Lung (tissue), 17 donors: ENCODE measurements at places on chromosomes 11 and 22. TPM values are rescaled to one million over a fixed set of nuclear protein-coding genes. Genes with fewer than 3 reads are reported as not detected.

Gene CDHR5
- total RNA-seq: not detected

GRCh38 chr11:87463486-87464102, 425.9 kb downstream of the TMEM135 start:
- no peaks in the 10 kb centered on the region for H3K27me3 ChIP-seq
- H3K4me3 ChIP-seq: no peak overlapping the region
- no peaks in the 10 kb centered on the region for H3K36me3 ChIP-seq
- H3K27ac ChIP-seq: no peak overlapping the region
- DNase-seq: peak; percentile 50

GRCh38 chr11:8068605-8069221, 12.3 kb upstream of the TUB start:
- no peaks in the 10 kb centered on the region for H3K36me3 ChIP-seq
- H3K4me3 ChIP-seq: no peak overlapping the region
- H3K27me3 ChIP-seq: no peaks in the 10 kb centered on the region
- peak; percentile 82 for DNase-seq

DNA sequence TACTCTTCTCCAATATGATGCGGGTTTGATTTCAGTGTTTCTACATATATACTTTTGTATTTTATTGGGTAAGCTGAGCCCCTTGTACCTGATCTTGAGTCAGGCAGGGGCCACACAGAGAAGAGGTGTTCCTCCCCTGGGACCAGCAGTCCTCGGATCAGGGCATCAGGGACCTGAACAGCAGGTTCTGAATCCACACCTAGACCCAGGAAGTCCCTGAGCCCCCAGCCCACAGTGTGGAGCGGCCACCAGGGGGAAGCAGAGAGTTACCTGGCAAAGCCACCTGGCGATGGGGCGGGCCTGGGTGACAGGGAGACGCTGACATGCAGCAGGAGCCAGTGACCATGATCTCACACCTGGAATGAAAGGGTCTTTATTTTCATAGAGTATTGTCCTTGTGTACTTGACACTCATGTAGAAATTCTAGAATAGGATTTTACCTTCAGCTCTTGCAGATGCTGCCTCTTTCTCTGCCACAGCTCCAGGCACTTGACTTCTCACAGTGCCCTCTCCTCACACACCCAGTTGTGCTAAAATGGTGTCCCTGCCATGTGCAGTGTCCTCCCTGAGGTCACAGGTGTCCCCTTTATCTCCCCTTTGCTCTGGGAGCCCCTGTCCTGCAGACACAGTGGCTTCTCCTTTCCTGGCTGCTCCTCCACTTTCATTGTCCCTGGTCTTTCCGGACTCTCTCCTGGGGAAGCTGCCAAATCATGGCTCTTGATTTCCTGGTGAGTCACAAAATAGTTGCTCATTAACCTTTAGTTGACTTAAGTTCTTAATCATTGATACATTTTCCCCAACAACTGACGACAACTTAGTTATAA, 48.5 kb downstream of the GGTLC2 start:
- H3K36me3 ChIP-seq: no peaks in the 10 kb centered on the region
- no peak overlapping the region for H3K27ac ChIP-seq
- peak; percentile 70 for DNase-seq
- no peaks in the 10 kb centered on the region for H3K4me1 ChIP-seq

- no peak overlapping the region for H3K27ac ChIP-seq
- DNase-seq: no peak
- H3K4me1 ChIP-seq: no peaks in the 10 kb centered on the region
- no peaks in the 10 kb centered on the region for H3K27me3 ChIP-seq
Observed at GRCh38 chr11:100910808-100911207, 218.8 kb downstream of the PGR start.

GRCh38 chr11:22957786-22958185, 97.5 kb upstream of the CCDC179 start:
- no peaks in the 10 kb centered on the region for H3K36me3 ChIP-seq
- no peak for DNase-seq
- H3K4me3 ChIP-seq: no peak overlapping the region
- no peaks in the 10 kb centered on the region for H3K27me3 ChIP-seq

DNA sequence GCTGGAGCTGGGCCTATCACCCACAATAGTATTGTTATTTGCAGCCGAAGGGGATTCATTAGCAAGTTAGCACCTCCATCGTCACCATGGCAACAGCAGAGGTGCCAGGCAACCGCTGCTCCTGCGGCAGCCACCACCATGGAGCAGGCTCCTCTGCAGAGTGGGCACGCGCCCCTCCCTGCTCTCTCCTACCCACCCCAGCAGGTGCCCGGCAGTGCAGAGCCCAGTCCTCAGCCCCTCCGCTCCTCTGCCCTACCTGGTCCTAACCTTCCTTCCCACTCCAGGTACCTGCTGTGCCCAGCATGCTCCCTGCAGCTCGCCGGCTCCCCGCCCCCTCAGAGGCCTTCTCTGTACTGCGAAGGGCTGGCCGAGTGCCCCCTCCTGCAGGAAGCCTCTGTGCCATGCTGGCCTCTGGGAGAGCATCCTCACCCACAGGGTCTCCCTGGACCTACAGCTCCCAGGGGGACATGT, 3.6 kb downstream of the DUSP8 start:
- no peak for DNase-seq
- no peaks in the 10 kb centered on the region for H3K36me3 ChIP-seq
- H3K27me3 ChIP-seq: peaks cover 25% of the 10 kb centered on the region
- peaks cover 9% of the 10 kb centered on the region for H3K4me1 ChIP-seq
- no peak overlapping the region for H3K27ac ChIP-seq
- H3K4me3 ChIP-seq: no peak overlapping the region

- DNase-seq: peak; percentile 34
- peaks cover 3% of the 10 kb centered on the region for H3K4me1 ChIP-seq
Observed at GRCh38 chr11:128568166-128568778, 19.1 kb downstream of the ETS1 start.
